ENCODE measurements at places on chromosomes 7 and 10. TPM values are rescaled to one million over a fixed set of nuclear protein-coding genes. Genes with fewer than 3 reads are reported as not detected.

DNA sequence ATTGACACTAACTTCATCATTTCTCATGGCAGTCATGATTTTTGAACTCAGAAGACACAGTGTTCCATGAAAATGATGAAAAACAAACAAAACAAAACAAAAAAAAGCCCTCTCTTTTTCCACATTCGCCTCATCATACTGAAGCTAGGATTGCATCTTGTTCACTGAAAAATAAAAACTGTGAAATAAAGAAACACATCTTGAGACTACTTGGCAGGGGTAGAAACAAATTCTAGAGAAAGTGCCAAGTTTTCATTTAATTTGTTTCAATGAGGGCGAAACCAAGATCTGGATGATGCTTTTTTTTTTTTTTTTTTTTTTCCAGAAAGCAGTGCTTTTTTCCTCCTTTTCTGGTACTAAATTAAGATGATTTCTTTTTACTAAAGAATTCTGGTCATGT lies 350.4 kb upstream of the ETV1 start:
- H3K27ac ChIP-seq = no peak overlapping the region
- no peaks in the 10 kb centered on the region for H3K36me3 ChIP-seq
- no peaks in the 10 kb centered on the region for H3K27me3 ChIP-seq
- H3K4me1 ChIP-seq = no peaks in the 10 kb centered on the region
- H3K4me3 ChIP-seq = no peak overlapping the region
- DNase-seq = no peak

FGFBP3 gene
- 0.21 TPM for total RNA-seq

DNA sequence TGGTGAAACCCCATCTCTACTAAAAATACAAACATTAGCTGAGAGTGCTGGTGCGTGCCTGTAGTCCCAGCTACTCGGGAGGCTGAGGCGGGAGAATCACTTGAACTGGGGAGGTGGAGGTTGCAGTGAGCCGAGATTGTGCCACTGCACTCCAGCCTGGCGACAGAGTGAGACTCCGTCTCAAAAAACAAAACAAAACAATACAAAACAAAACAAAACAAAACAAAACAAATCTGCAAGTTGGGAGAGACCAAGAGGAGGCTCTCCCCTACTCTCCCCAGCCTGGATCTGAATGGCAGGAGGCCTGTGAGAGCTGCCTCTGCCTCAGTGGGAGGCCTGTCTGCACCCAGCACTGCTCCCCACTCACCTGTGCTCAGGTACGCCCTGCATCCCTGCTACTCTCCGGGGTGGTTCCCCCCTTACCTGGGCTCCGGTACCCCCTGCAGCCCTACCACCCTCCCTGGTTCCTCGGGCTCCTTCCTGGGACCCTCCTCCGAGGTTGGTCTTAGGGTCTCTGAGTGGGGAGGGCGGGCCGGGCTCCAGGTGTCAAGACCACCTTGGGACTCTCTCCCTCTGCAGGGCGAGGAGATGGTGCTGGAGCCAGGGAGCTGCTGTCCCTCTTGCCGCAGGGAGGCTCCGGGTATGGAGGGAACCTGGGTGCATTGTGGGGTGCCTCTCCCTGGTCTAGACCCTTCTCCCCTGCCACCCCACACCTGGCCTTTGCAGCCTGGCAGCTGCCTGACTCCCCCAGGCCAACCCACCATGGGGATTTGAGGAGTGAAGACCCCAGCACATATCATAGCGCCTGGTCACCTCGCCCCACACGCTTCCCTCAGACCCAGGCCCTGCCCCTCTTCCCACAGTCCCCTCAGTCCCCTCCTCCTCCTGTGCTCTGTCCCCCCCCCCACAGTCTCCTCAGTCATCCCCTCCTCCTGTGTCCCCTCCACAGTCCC lies 9.5 kb upstream of the ZNF862 start:
- no peak overlapping the region for H3K27ac ChIP-seq
- no peak for DNase-seq
- H3K27me3 ChIP-seq = peaks cover 10% of the 10 kb centered on the region

DNA sequence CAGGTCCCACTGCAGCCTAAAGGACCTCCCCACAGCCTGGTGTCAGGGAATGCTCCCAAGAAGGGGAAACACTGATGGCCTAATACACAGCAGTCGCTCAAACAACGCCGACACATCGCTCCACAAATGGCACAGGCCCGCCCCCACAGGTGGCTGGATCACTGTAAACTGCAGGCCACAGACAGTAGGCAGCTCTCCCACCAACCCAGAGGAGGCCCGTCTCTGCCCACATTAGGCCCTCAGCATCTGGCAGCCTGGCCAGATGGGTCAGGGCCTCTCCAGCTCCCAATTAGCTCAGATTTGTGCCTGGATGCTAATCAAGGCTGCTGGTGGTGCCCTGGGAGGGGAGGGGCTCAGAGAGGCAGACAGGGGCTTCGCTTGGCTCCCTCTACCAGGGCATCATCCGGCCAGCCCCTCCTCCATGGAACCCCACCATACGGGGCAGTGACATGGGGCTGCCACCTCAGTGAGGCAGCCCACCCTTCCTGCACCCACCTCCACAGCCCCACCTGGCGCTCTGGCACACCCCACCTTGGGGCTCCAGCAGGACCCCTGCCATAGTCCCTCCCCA lies 42.7 kb downstream of the CAMK2B start:
- DNase-seq = no peak
- H3K27ac ChIP-seq = peak overlapping the region; percentile 75
- no peak overlapping the region for H3K4me3 ChIP-seq
- no peaks in the 10 kb centered on the region for H3K27me3 ChIP-seq

- peaks cover 51% of the 10 kb centered on the region for H3K4me1 ChIP-seq
- H3K27me3 ChIP-seq = no peaks in the 10 kb centered on the region
- no peaks in the 10 kb centered on the region for H3K36me3 ChIP-seq
- no peak overlapping the region for H3K4me3 ChIP-seq
- DNase-seq = no peak
Observed at GRCh38 chr7:14837216-14837615, 65.3 kb downstream of the DGKB start.

FAM25C gene
- total RNA-seq = not detected

GRCh38 chr10:17233286-17233991 lies 5.4 kb downstream of the VIM start:
- H3K36me3 ChIP-seq = peaks cover 45% of the 10 kb centered on the region
- no peaks in the 10 kb centered on the region for H3K27me3 ChIP-seq
- no peak for DNase-seq
- peak overlapping the region; percentile 98 for H3K27ac ChIP-seq

- H3K4me1 ChIP-seq = no peaks in the 10 kb centered on the region
- H3K27ac ChIP-seq = no peak overlapping the region
- H3K4me3 ChIP-seq = no peak overlapping the region
- H3K36me3 ChIP-seq = no peaks in the 10 kb centered on the region
Observed at GRCh38 chr7:125878235-125878956, 948.8 kb upstream of the POT1 start.

CFAP69 gene
- 4.1 TPM for total RNA-seq

- no peak for DNase-seq
- no peaks in the 10 kb centered on the region for H3K4me1 ChIP-seq
- no peak overlapping the region for H3K4me3 ChIP-seq
- no peaks in the 10 kb centered on the region for H3K36me3 ChIP-seq
- no peak overlapping the region for H3K27ac ChIP-seq
- no peaks in the 10 kb centered on the region for H3K27me3 ChIP-seq
Observed at GRCh38 chr7:116477625-116478024, 21.9 kb upstream of the CAV2 start.

NKX2-3 gene
- total RNA-seq = not detected

- no peaks in the 10 kb centered on the region for H3K36me3 ChIP-seq
- H3K27me3 ChIP-seq = peaks cover 25% of the 10 kb centered on the region
Observed at GRCh38 chr10:5583525-5584175, 58.9 kb downstream of the CALML3 start.

PKD2L1 gene
- not detected for total RNA-seq

CTAGE8 gene
- 0.13 TPM for total RNA-seq

- H3K4me1 ChIP-seq = peaks cover 52% of the 10 kb centered on the region
- peak overlapping the region; percentile 97 for H3K27ac ChIP-seq
- H3K36me3 ChIP-seq = peaks cover 42% of the 10 kb centered on the region
- H3K4me3 ChIP-seq = peak overlapping the region; percentile 95
- H3K27me3 ChIP-seq = peaks cover 14% of the 10 kb centered on the region
- DNase-seq = no peak
Observed at GRCh38 chr10:17229717-17229966, 1.6 kb downstream of the VIM start.

DNA sequence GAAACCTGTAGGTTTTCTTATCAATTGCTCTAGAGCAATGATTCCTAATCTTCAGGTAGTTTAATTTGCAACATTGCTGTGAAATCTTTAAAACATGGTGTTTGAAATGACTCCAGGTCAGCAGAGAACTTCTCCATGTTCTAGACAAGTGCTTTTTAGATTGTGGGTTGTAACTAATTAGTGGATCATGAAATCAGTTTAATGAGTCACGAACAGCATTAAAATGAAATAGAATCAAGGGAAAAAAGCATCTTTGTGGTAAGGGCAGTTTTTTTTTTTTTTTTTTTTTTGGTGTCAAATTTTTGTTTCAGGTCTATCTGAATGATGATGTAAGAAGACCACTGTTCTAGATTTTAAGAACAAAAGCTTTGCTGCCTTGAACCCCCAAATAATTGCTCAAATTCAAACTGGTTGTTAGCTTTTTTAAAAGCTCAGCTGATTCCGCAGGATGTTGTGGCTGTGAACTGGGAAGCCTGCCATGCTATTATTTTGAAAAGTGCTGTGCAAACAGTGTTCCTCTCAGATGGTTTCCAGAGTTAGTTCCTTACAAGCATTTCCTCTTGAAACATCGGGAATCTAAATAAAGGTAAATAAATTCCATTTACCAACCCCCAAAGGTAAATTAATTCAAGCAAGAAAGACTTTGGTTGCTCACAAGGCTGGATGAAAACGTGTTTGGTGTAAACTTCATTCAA lies 13.1 kb upstream of the PDK4 start:
- no peak for DNase-seq
- H3K27me3 ChIP-seq = no peaks in the 10 kb centered on the region
- H3K4me3 ChIP-seq = no peak overlapping the region
- H3K27ac ChIP-seq = peak overlapping the region; percentile 92

- H3K36me3 ChIP-seq = no peaks in the 10 kb centered on the region
- H3K4me1 ChIP-seq = no peaks in the 10 kb centered on the region
- no peaks in the 10 kb centered on the region for H3K27me3 ChIP-seq
- no peak overlapping the region for H3K4me3 ChIP-seq
Observed at GRCh38 chr7:153331427-153331826, 571.9 kb downstream of the ACTR3B start.

DNA sequence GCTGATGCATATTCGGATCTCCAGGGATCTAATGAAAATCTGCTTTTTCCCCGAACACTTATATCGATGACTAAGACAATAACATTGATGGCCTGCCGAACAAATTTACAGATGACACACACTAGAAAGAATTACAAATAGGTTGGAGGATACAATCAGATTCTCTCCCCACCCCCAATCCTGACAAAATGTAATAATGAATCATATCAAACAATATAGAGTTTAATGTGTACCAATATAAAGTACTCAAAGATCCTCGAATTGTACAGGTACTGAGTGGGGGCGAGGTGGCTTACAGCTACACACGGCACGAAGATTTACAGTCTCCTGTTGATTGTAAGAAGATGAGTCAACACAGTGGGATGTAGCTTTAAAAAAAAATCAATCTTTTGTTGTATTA lies 182.7 kb upstream of the MKLN1 start:
- no peak overlapping the region for H3K27ac ChIP-seq
- no peak overlapping the region for H3K4me3 ChIP-seq
- H3K4me1 ChIP-seq = peaks cover 12% of the 10 kb centered on the region
- no peak for DNase-seq
- H3K27me3 ChIP-seq = no peaks in the 10 kb centered on the region

PNPLA8 gene
- 35.7 TPM for total RNA-seq

ABCB4 gene
- total RNA-seq = 6.6 TPM

DNA sequence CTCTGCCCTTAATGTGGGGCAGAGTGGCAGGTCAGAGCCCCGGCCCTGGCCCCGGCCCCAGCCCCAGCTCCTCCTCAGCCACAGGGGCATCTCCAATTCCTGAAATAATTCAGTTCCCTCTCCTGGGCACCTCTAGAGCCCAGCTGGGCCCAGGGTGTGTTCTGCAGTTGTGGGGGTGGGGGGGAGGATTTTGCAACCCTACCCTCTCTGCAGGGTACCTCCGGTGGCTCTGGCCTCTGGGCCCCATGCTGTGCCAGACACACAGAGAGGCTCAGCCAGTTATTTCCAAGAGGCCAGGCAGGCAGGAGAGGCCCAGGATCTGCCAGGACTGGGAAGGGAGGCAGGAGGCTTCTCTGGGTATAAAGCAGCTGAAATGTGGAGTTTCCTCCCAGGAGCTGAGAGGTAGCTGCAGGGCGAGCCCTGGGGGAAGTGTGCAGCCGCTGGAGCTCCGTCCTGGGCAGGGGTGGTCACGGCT lies 47.9 kb downstream of the PWWP2B start:
- no peaks in the 10 kb centered on the region for H3K27me3 ChIP-seq
- H3K4me3 ChIP-seq = no peak overlapping the region
- H3K27ac ChIP-seq = no peak overlapping the region
- H3K4me1 ChIP-seq = peaks cover 9% of the 10 kb centered on the region
- DNase-seq = no peak

DNA sequence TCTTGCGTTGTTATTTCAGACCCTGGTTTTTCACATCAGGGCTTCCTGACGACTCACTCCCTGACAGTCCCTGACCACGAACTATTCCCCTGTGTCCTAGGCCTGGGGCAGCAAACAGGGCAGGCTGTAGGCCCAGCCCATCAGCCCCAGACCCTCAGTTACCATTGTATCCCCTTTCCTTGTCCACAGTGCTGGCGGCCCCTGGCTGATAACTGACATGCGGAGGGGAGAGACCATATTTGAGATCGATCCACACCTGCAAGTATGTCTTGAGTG lies 50.5 kb upstream of the TRIM8 start:
- peaks cover 8% of the 10 kb centered on the region for H3K36me3 ChIP-seq
- H3K27ac ChIP-seq = no peak overlapping the region
- peaks cover 36% of the 10 kb centered on the region for H3K4me1 ChIP-seq

DNA sequence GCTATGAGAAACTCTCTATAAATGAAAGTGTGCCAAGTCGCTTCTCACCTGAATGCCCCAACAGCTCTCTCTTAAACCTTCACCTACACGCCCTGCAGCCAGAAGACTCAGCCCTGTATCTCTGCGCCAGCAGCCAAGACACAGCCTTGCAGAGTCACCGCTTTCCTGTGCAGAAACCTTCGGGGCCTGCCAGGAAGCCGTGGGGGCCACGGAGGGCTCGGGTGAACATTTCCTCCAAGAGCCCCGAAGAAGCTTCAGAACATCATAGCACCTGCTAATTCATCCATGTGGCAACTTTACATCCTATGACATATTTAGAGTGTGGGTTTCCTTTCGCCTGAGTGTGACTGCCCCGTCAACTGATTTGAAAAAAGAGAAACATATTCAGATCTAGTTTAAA lies 55.7 kb upstream of the PRSS58 start:
- no peaks in the 10 kb centered on the region for H3K36me3 ChIP-seq
- no peak overlapping the region for H3K27ac ChIP-seq
- DNase-seq = no peak
- H3K27me3 ChIP-seq = no peaks in the 10 kb centered on the region
- H3K4me3 ChIP-seq = no peak overlapping the region
- H3K4me1 ChIP-seq = no peaks in the 10 kb centered on the region

DNA sequence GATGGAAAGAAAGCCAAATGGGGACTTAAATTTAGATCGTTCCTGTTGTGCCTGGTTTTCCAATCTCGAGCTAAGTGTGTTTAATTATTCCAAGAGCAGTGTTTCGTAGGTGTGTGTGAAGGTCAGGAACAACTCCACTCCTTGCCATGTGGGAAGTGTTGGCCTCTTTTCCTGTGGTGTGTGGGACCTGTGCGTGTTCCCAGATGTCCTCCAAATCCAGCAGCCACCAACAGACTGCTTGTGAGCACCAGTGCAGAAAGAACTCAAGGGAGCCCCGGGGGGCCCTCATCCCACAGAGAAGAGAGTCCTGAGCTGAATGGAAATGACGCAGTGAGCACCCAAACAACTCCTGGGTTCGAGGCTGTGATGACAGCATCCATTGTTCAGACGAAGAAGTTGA lies 227.7 kb downstream of the TMEM178B start:
- H3K27me3 ChIP-seq = no peaks in the 10 kb centered on the region
- H3K4me1 ChIP-seq = peaks cover 52% of the 10 kb centered on the region
- no peaks in the 10 kb centered on the region for H3K36me3 ChIP-seq
- H3K27ac ChIP-seq = peak overlapping the region; percentile 71

ITIH5 gene
- 14.3 TPM for total RNA-seq

Measured in heart right ventricle (tissue), 16 donors.